DMS79 (cell line): ENCODE measurements at places on chromosomes 13 and 19.

GRCh38 chr13:60143775-60144174, 20.0 kb downstream of the DIAPH3 start:
- no peak for DNase-seq

DNA sequence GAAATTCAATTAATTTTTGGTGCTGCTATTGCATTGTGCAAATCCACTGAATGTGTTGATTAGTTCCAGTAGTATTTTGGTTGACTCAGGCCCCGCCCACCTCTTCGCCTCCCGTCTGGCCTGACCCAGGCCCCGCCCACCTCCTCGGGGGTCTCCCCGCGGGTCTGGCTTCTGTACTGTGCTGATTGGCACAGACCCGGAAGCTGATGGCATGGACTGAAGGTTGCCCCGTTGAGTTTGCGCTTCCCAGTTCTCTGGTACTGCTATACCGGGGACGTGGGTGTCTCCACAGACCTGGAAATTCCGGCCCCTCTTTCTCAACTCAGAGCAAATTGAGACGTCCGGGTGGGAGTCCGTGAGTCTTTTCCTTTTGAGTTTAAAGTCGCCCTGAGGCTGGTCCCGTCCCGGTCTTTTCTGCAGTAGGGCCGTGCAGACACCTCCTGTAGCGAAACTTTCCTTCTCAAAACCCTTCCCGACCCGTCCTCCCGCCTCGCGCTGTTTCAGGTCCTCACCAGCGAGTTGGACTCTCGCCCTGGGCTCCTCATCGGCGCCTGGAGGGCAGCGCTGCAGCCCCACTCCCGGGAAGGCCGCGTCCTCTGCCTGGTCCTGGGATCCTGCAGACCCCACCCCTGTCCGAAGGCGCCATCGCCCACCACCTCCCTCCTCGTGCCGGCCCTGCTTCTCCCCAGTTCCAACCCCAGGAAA, 14.8 kb downstream of the ZNF701 start:
- DNase-seq = no peak

DNA sequence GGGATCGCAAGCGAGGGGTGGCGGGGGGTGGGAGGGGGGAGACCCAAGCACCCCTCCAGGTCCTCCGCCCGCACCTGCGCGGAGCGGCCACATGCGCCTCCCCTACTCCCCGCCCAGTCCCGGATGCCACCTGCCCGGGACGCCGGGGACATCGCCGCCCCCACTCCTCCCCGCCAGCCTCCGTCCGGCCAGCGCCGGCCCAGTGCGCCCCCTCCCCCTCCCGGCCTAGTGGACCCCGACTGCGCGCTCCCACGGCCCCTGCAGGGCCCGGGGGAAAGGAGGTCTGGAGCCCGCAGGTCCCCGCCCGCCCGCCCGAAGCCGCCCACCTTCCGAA, 263 bp downstream of the RHPN2 start:
- no peak for DNase-seq

GRCh38 chr13:49436890-49437289, 7.0 kb downstream of the CAB39L start:
- no peak for DNase-seq

DNA sequence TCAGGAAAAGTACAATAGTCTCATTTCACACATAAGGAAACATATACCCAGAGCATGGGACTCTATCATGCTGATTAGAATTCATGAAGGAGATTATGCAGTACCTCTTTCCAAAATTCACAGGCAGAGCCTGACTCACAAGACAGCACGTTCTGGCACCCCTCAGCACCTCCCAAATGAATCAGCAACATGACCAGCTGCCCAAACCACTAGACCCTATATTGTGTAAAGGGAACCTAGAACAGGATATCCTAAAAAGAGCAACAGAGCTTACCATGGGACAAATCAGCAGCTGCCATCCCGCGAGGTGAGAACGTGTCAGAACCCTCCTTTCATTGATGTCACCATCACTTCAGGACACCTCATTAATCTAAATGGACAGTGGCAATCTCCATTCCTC, 2.5 kb downstream of the ZNF426 start:
- no peak for DNase-seq

- no peak for DNase-seq
These were observed 158.9 kb downstream of the CACNA1A start for GRCh38 chr19:13347367-13347766.

DNA sequence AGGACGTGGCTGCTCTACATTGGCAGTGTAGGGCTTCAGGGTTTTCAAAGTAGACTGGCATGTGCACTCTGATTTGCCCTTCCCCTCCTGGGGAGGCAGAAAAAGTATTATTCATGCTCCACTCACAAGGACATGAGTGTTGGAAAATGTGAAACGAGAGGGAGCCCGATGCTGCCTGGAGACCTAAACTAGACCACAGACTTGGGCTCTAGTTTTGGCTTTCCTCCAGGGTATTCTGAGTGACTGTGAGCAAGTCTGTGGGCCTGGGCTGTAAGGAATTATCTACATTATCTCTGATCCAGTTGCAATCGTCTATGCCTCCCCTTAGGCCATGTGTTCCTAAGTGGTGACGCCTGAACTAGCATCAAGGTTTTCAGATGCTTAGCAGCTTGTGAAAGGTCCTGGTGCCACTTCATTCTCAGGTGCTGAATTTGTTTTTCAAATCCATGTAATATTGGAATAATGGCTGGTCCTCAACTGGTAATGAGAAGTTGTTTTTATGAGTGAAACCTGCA, 55.0 kb downstream of the MRPL57 start:
- DNase-seq = peak; percentile 59

DNA sequence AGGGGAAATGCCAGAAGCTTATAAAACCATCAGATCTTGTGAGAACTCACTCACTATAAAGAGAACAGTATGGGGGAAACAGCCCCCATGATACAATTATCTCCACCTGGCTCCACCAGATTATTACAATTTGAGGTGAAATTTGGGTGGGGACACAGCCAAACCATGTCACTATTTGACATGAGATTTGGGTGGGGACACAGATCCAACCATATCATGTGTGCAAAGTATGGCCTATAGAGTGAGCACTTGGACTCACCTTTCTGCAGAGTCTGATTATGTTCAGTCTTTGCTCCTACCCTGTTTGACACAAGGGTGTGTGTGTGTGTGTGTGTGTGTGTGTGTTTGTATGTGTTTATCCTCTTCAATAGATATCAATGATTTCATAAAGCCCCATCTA, 287.5 kb downstream of the ZNF536 start:
- no peak for DNase-seq

- no peak for DNase-seq
These were observed 28.5 kb upstream of the TEX29 start for GRCh38 chr13:111291908-111292307.

DNA sequence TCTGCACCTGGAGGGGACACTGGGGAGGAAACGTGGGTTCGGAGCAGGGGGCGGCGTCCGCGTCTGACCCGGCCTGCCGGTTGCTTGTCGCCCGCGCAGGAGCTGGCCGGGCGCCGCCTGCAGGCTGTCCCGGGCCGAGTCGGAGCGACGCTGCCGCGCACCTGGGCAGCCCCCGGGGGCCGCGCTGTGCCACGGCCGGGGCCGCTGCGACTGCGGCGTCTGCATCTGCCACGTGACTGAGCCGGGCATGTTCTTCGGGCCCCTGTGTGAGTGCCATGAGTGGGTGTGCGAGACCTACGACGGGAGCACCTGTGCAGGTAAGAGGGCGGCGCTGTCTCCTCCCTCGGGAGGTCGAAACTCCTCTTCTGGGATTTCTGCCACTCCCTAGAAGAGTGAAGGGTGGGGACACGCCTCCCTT, 1.3 kb downstream of the ITGBL1 start:
- DNase-seq = no peak

DNA sequence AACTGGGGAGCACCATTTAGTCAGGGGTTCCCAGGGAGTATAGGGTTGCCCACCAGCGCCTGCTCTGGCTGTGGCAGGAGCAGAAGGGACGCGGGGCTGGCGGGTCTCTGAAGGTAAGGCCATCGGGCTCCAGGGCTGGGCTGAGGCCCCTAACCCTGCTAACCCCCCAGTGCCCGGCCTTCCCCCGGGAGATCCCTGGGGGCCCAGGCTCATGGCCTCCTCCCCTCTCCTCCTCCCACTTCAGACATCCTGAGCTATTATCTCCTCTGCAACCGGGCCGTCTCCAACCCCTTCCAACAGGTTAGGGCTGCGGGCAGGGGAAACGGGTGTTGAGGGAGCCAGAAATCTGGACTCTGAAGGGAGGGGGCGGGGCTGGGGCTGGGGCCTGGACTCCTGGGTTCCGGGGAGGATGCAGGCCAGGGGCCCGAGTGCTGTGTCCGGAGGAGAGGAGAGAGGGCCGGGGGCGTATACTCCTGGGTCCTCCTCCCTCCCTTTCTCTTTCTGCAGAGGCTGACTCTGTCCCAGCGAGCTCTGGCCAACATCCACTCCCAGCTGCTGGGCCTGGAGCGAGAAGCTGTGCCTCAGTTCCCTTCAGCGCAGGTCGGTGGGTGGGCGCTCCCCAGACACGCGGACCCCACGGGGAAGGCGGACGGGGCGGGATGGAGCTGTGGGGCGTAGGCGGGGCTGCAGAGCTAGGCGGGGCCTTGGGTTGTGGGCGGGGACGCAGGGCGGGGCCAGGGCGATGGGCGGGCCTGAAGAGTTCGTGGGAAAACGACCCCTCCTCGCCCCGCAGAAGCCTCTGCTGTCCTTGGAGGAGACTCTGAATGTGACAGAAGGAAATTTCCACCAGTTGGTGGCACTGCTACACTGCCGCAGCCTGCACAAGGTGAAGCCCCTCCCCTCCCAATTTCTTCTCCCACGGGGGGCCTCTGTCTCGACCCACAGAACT, 15.3 kb downstream of the TTYH1 start:
- no peak for DNase-seq

DNA sequence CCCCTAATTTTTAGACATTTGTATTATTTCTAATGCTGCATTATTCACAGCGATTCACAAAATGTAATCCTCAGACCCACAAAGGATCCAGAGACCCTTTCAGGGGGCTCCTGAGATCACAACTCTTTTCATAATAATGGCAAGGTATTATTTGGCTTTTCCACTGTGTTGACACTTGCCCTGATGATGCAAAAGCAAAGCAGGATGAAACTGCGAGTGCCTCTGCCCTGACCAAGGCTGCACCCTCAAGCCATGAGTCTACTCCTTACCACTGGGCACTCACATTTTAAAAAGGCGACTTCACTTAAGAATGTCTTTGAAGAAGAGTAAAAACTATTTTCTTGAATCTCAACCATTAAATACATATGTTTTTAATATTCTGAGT, 11.4 kb downstream of the ELF1 start:
- DNase-seq = no peak

DNA sequence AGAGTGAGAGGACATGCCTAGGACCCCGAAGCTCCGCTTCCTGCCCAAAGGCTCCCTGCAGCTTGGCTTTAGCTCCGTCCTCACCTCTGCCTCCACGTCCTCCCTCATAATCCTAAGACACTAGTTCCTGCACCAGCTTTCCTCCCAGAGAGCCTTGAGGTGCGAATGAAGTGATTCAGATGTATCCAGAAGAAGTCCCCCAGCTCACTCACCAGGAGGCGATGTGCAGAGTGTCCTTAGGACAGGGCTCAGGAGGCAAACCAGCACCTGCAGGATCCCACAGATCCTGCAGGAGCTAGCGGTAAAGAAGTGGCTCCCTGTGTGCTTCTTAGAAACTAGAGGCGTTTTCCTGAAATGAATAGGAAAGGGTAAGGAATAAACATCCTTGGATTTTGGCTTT, 109.7 kb downstream of the HSPH1 start:
- DNase-seq = no peak

- no peak for DNase-seq
These were observed 27.1 kb downstream of the POU4F1 start for GRCh38 chr13:78576261-78576660.

DNA sequence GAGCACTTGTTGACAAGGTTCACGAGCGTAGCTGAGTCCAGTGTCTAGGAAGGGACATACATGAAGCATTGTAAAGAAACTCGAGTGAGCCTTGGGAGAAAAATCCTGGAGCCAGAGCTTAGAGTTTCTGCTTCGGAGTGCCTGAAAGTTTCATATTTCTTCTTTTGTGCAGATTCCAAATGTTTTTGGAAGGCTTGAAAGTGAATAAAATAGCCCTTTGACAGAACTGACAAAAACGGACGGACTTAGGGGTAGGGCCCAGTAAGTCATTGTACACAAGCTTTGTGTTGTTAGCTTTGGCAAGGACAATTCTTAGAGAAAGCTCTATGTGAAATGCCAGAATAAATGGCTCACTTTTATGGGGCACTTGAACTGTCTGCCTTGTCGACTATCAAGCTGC, 2.8 kb downstream of the RNF113B start:
- no peak for DNase-seq

DNA sequence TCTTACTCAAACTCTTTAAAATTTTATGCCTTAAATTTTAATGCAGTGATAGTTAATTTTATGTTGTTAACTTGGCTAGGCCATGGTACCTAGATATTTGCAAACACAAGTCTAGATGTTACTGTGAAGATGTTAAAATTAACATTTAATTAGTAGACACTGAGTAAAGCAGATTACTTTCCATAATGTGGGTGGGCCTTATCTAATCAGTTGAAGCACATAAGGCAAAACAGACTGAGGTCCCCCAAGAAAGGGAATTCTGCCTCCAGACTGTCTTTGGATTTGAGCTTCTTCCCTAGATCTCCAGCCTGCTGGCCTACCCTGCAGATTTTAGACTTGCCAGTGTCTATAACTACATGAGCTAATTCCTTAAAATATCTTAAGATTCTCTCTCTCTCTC, 294.0 kb downstream of the ENOX1 start:
- DNase-seq = no peak

- DNase-seq = no peak
These were observed 27.7 kb downstream of the GADD45B start for GRCh38 chr19:2503521-2504109.

DNA sequence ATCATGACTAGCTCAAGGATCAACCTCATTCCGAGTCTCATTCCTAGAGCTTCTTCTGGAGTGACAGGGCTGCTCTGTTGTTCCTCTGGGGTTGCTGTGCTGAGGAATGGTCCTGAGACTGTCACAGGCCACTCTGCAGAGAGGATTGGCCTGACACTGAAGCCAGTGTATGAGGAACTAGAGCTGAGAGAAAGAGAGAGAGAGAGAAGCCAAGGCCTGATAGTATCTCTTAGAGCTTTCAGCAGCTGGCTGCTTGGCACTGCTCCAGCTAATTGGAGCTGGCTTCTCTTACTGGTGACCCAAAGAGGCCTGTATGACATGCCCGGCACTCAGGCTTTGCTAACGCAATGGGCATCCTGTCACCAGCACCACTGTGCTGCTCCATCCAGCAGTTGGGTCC, 73.4 kb upstream of the FLT1 start:
- DNase-seq = peak; percentile 39

DNA sequence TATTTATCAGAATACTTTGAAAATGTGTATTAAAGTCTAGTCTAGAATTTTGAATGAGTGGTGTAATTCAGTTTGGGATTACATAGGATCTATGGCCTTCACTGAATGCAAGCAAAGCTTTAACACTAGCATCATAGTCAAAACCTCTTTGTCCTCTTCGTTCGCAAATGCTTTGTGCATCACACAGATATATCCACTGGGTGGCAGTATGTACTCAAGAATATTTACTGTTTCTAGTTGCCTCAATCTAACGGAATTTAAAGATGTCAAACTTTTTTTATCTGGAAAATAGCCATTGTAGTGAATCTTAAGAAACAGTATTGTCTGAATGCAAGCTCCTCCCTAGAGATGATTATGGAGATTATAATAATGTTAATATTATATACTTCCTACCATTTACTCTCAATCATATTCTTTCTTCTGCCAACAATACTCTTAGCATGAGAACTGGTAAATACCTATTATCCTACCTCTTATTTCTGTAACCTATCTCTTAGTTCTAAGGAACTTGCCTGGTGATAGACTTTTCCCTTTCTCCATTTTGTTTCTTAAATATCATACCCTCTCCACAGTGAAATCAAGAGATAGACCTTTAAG, 25.8 kb downstream of the LACC1 start:
- peak; percentile 12 for DNase-seq

- no peak for DNase-seq
These were observed 6.2 kb downstream of the SYT5 start for GRCh38 chr19:55173714-55174409.
